ENCODE measurements at places on chromosomes 13 and 19. TPM values are rescaled to one million over a fixed set of nuclear protein-coding genes. Genes with fewer than 3 reads are reported as not detected.

The FBXL3 gene
- 55.1 TPM for total RNA-seq

The BRCA2 gene
- 1.8 TPM for total RNA-seq

The NKPD1 gene
- not detected for total RNA-seq

The OR4F17 gene
- not detected for total RNA-seq

The KIR3DL2 gene
- total RNA-seq = not detected
